HS-5 (cell line): ENCODE measurements at places on chromosomes 2 and 18.

DNA sequence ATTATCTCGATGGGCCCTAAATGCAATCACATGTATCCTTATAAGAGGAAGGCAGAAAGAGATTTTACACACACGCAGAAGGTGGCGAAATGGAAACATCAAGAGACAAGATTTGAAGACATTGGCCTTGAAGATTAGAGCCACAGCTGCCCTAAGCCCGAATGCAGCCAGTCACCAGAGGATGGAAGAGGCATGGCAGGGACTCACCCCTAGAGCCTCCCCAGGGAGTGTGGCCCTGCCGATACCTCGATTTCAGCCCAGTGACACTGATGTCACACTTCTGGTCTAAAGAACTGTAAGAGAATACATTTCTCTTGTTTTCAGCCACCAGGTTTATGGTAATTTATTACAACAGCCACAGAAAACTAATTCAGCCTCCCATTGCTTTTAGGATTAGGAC, 17.4 kb downstream of the TTC39C start:
- DNase-seq: no peak

DNA sequence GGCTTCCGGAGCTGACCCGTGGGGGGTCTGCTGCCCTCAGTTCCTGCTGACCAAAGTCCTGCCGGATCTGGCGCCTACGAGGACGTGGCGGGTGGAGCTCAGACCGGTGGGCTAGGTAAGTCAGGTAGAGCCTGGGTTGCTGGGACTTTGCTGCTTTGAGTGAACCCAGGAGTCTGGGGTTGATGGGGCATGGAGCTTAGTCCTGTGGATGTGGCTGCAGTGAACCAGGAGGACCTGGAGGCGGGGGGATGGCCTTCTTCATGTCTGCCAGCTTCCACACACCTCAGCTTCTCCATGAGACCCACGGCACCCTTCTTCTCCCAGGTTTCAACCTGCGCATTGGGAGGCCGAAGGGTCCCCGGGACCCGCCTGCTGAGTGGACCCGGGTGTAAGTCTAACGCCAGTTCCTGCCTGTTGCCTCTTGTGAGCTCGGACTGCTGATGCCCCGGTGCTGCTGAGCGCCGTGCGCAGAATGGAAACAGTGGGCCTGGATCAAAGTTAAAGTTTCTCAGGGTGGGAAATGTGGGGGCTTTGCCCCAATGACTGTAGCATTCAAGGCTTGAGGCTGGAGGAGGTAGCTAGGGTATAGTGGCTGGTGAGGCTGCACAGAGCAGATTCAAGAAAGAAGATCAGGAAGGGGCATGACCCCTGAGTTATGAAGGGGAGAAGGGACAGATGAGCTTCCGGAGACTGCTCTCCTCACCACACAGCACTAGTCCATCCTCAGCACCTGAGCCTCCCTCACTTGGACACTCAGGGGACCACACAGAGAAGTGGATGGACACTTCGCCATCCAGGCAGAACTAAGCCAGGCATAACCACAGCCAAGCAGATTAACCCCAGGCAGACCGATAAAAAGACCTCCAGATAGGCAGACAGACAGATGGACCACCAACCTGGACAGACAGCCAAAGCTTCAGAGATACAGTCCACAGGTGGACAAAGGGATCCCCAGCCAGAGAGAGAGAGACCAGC, 17.3 kb downstream of the PTPN18 start:
- DNase-seq: no peak

- DNase-seq: peak; percentile 40
Observed at GRCh38 chr18:67771271-67771670, 254.8 kb upstream of the DSEL start.

GRCh38 chr2:143758629-143759330, 629.6 kb downstream of the ARHGAP15 start:
- DNase-seq: no peak

DNA sequence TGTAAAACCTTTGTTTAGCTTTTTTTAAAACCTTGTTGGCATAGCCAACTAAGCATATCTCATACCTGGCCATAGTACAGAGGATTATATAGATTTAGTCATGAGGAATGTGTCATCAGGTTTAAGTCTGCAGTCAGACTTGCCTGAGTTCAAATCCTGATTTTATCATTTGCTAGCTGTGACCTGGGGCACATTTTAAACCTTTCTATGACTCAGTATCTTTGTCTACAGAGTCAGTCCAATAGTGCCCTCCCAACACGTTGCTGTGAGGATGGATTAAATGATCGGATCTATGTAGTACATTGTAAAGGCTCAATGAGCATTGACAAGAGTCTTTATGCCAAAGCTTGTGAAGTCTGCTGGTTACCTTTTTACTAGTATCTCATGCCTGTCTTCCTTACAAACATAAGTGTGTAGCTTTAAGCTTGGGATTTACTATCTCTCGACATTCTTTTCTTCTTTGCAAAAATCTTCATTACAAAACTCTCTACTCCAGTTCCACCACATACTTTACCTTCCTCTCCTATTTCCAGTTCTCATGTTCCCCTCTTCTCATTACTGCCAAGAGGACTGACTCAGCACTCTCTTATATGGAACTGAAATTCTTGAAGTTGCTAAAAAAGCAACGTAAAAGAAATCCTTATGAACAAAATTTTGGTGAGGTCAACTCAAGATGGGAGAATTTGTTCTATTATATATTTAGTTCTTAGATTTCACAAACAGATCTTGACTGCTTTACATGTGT, 68.1 kb upstream of the RBMS1 start:
- no peak for DNase-seq

GRCh38 chr18:3218819-3219218, 949 bp downstream of the MYOM1 start:
- no peak for DNase-seq

DNA sequence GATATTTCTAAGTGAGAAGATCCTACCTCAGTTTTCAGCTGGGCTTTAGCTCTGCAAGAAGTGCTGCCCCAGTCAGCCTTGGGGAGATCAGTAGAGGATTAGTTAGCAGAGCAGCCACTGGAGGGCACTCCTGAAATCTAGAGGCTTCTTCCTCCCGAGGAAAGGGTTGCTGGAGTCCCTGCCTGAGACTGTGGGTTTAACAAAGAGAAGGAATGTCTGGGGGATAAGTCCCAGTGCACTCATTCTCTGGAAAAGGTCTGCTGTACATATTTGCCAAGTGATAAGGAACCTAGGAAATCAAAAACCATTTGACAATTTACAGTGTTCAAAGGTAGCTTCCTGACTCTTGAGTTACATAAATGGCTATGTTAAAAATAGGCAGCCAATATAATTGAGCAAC, 207.2 kb downstream of the SLC8A1 start:
- no peak for DNase-seq
